ENCODE measurements at places on chromosomes 11 and 22.

- DNase-seq: no peak
Measured at GRCh38 chr11:35118906-35119305, 20.1 kb upstream of the CD44 start.

DNA sequence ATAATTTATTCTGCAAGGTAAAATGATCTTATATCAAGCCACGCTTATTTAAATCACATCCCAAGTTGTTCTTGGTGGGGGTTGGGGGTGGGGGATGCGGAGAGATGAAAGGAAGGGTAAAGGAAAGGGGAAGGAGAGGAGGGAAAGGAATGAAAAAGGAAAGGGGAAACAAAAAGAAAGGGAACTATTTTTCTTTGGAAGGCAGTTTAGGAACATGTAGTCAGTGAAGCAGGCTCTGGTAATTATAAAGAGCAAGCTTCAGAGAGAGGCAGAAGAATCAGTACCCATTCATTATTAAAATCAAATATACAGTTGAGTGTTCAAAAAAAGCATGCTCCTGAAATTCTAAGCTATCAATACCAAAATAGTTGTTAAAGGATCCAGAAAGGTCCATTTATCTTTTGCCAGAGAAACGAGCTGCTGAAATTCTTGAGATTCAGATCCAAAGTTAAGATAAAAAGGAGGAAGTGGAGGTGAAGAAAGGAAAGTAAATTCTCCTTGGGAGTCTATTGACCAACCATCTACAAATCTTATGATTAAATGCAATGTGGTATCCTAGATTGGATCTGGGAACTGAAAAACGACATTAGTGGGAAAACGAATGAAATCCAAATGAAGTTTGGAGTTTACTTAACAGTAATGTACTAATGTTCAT, 107.4 kb downstream of the SGSM3 start:
- DNase-seq: no peak

- no peak for DNase-seq
Measured at GRCh38 chr11:37182031-37182430, 584.0 kb upstream of the RAG2 start.

- DNase-seq: no peak
Measured at GRCh38 chr11:127108838-127109237, 108.3 kb upstream of the KIRREL3 start.

DNA sequence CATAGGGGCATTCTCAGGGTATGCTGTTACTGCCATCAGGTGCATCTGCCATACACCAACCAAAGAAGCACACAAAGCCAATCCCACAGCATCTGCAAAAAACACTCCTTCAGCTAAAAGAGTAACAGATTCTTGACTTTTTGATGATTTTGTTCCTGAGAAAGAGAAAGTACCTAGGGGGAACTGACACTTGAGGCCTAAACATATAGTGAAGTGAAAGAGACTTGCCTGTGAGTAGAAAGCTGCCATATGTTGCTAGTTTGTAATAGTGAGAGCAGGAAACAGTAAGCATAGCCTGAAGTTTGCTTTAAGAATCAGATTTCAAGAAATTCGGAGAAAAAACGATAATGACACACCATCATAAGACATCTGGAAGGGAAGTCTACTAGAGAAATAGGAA, 97.9 kb upstream of the CTSC start:
- DNase-seq: no peak

DNA sequence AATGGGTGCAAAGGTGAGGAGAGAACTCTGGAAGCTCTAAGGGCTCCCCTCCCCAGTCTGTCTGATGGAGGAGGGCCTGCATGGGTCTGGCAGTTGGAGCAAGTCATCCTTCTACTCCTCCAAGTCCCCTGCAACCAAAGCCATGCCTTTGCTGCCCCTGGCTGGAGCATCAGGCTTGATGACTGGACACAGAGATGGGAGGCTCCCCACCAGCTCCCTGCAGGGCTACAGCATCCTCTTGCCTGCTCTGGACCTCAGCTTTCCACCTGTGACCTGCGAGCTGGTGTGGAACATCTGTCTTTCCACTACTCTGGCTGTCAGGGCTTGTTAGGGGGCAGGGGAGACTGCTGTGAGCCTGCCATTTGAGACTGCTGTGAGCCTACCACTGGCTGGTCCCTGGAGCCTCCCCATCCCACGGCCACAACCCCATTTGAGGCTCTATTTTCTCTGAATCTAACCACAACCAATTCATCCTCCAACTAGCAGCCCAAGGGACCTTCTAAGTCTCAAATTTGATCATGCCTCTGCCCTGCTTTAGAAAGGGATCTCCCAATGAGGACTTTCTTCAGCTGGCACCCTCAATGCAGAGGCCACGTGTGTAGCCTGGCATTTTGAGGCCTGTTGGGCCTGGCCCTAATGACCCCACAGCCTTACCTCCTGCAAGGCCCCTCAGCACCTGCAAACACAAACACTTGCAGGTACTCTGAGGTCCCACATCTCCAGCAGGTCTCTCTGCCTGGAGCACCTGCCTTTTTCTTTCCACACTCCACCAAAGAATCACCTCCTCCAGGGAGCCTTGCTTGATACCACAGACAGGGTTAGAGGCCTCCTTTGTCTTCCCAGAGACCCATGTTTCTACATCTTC, 9.9 kb downstream of the P2RY6 start:
- DNase-seq: no peak

- no peak for DNase-seq
Measured at GRCh38 chr11:98549571-98549970, 471.2 kb upstream of the CNTN5 start.

DNA sequence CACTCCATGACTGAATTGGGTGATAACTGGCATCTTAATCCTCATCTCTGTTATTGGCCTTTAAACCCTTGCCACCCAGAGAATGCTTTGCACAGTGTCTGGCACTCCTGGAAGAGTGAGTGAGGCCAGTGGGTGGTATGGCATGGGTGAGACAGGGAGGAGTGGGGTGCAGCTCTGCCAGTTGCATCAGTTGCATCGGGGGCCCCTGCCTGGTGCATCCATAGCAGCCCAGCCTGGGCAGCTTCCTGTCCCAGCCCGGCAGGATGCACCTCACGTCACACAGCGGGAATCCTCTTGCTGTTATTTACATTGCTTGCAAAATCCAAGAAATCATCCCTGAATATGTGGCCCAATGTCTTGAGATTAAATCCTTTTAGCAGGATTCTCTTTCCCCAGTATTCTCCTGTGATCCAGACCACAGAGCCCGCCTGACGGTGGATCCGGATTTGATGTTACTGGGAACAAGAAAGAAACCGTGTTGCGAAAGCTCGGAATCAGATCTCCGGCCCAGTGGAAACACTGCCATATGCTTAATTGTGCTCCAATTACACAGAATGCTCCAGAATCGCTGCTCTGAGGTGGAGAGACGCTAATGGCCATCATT, 37.6 kb upstream of the MN1 start:
- no peak for DNase-seq
